T-helper 17 cell (primary cell): ENCODE measurements at places on chromosomes 12 and 14. TPM values are rescaled to one million over a fixed set of nuclear protein-coding genes. Genes with fewer than 3 reads are reported as not detected.

GRCh38 chr12:78584695-78585094 is 279.9 kb upstream of the SYT1 start:
- DNase-seq, result no peak

- no peak for DNase-seq
These were observed 185.0 kb downstream of the DPF3 start for GRCh38 chr14:72708708-72709475.

DNA sequence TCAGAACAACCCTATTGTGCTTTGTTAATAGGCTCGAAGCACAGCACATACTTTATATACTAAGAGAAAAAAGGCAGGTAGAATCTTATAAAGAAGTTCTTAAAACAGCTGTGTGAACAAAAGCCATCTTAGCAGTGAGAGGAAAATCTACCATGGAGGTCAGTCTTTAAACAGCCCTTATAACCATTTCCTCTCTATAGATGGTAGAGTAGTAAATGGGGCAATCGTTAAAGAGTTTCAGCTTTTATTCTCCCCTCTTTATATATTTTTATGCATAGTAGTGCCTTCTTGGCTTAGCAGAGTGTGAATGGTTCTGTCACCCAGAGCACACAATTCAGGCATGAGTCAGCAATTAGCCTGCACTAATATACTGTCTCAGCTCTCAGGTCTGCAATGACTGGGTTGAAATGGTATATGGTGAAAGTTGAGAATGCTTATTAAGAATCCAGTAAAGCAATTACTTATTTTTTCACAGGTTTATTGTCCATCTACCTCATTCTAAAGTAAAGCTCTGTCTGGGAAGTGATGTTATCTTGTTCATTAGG is 305.0 kb downstream of the NELL2 start:
- DNase-seq, result no peak

- DNase-seq, result no peak
These were observed 4.0 kb downstream of the GLT1D1 start for GRCh38 chr12:128857133-128857763.

- no peak for DNase-seq
These were observed 313.6 kb downstream of the NUAK1 start for GRCh38 chr12:105825141-105825540.

DNA sequence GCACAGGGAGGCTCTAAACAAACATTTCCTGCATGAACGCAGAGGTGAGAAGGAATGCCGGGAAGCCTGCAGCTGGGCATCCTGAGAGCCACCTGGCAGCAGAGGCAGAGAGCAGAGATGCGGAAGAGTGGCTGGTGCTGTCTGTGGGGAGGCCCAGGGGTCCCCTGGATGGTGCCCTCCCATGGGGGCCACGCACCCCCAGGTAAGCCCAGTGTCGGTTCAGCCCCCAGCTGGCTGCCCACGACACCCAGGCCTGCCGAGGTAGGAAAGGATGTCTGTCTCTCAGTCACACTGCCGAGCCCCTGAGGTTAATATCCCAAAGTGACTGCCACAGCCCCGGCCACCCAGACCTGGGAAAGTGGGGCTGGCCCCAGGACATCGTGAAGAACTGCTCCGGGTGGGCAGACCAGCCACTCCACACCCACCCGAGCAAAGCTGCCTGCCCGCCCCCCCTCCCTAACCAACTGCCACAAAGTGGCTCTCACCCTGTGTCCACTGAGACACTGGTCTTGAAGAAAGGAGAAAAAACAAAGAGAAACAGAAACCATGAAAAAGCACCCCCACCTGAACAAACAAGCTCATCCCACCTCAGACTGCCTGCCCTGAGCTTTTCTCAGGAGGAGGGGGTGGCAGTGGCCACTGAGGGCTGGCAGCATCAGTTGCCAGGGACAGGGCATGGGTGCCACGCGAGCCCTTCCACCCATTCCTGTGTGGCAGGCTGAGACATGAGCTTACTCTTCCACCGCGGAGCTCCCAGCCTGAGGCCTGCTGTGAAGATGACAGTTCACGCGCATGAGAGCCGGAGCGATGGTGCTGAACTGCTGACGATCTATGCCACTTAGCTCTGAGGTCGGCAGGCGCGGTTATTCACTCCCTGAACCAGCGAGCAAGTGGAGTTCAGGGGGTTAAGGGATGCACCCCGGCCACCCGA is 40.8 kb downstream of the CCDC88C start:
- no peak for DNase-seq

GRCh38 chr14:61388976-61389576 is 67.7 kb downstream of the PRKCH start:
- DNase-seq, result no peak

GRCh38 chr14:80973931-80974641 is 18.7 kb downstream of the TSHR start:
- DNase-seq, result no peak

DNA sequence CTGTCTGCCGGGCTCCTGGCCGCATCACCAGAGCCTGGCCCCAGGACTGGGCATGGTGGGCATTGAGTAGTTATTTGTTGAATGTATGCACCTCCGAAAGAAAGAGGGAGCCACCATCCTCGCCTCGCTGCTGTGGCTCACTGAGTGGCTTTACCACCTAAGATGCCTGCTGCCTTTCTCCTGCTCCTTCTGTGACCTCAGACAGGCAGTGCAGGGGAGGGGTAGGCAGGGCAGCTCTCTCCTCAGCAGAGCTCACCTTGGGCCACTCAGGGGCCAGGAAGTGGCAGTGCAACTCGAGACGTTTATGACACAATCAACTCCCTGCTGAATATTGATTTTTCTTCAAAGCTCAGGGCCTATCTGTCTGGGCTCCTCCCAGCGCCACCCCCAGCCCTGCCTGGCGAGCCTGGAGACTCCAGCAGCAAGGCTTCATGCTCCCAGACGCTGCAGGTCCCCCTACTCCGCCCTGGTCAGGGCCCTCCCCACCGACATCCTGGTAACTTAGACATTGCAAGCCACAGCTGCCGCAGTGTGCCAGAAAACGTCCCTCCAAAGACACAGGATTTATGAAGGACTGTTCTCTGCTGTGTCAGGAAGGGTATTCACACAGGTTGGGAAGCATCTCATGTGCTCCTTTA is 84.3 kb upstream of the DIO3 start:
- no peak for DNase-seq

- peak; percentile 79 for DNase-seq
These were observed 1.8 kb downstream of the AHNAK2 start for GRCh38 chr14:104976198-104977007.

Gene TMEM106C
- 17.5 TPM for total RNA-seq

Gene RAD9B
- 0.62 TPM for total RNA-seq

Gene BCL2L2
- total RNA-seq, result 5.0 TPM

Gene KRT77
- total RNA-seq, result not detected

Gene RAD51AP1
- total RNA-seq, result 0.34 TPM

Gene SDR9C7
- not detected for total RNA-seq

Gene PLBD1
- 1.8 TPM for total RNA-seq

Gene SLC25A47
- not detected for total RNA-seq
